ENCODE measurements at places on chromosomes 7 and 10.

DNA sequence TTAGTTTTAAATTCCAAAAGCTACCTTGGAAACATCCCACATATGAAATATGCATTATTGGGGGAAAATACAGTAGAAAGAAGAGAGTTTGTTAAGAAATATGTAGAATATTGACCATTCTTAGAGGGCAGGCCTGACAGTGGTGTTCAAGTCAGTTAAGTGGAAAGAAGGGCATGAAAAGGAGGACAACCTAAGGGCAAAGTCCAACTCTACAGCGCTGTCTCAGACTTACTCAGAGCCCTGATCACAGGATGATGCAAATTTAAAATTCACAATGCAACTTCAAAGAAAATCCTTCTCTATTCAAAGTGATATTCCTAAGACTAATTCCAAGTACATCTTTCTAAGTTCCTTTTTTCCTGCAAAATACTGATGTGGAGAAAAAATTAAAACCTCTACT lies 139.1 kb upstream of the LRRTM3 start:
- no peak for DNase-seq

- DNase-seq = no peak
Observed at GRCh38 chr10:7033031-7033430, 377.8 kb downstream of the SFMBT2 start.

- DNase-seq = no peak
Observed at GRCh38 chr7:12913002-12913401, 225.6 kb downstream of the ARL4A start.

- no peak for DNase-seq
Observed at GRCh38 chr7:93013446-93014061, 104.2 kb downstream of the SAMD9 start.

- no peak for DNase-seq
Observed at GRCh38 chr7:28792858-28793257, 165.3 kb downstream of the TRIL start.

DNA sequence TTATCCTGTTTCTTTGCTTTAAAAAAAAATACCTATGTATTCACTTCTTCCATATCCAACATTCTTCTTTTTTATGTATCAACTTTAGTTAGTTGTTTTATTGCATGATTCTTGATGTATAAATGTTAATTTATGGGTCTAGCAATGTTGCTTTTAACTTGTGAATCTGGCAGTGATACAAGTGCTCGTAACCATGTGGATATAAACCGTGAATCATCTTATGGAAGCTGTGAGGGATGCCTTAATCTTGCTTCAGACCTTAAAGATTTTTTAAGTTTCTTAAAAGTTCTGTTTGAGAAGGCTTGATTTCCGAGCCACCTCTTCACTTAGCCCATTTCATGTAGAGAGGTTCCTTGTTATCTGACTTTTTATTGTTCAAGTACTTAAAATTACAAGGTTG lies 25.9 kb downstream of the HELLS start:
- DNase-seq = no peak

DNA sequence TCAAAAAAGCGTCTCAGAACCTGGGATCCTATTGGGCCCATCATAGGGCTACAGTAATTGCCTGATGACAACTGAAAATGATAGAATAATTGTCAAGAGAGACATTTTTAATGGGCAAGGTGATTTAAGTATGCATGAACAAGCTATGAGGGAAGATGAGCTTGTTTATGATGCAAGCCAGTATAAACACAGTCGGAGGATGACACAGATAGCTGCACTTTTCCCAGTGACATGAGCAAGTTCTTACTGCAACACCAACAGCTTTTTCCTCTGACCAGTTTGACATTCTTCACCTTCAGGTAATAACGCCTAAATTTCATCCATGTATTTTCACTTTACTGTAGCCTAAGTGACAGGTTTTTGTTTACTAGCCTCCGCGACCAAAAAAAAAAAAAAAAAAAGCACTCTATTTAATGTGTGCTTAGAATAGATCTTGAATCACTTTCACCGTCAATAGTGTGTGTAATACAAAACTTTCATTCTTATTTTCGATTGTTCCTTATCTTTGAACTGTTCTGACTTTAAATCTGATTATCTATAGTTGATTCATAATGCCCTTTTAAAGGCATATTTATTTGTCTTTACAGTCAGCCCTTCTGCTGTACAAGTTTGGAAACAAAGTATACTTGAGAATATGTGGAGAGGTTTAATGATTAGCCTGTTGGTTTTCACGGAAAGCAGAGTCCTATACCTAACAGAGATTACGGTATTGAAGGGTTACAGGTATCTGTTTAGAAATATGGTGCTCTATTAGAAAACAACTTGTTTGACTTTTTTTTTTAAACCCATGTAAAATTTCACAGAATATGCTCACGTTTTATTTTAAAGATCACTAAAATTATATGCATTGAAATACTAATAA lies 1.7 kb downstream of the FOXP2 start:
- DNase-seq = no peak

DNA sequence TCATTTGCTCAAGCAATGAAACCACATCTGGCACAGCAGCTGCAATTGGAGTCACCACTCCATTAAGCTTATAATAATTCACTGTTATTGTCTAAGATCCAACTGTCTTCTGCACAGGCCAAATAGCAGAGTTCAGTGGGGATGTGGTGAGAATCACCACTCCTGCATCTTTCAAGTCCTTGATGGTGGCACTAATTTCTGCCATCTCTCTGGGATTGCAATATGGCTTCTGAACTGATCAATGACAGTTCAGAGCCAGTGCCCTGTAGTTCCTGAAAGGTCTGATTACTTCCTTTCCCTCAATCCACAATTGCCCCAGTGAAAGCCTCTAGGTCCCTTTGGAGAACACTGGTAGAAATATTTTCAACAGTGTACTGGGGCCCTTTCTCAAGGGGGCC lies 6.4 kb downstream of the IGFBP1 start:
- DNase-seq = no peak

GRCh38 chr10:120744040-120744439 lies 107.1 kb upstream of the WDR11 start:
- no peak for DNase-seq

GRCh38 chr10:80988755-80989154 lies 451.1 kb downstream of the SH2D4B start:
- no peak for DNase-seq

DNA sequence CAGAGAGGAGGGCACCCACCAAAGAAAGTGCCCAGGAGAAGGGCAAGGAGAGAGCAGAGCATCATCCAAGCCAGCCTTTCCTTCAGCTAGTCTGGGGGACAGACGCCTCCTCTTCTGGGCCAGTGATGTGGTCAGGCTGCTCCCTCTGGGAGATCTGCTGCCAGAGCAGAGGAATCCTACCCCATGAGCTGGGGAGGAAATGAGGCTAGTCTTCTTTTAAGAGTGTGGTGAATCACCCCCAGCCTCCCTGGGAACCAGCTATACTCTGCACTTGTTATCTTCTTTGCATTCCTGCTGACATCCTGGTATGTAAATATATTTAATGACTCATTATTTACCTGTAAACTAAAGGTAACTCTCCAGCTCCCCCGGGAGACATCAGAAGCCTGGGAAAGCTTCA lies 41.6 kb upstream of the EPHB6 start:
- DNase-seq = no peak

GRCh38 chr7:45080958-45081669 lies 7.7 kb downstream of the NACAD start:
- no peak for DNase-seq

GRCh38 chr7:104296900-104297299 lies 31.5 kb upstream of the LHFPL3 start:
- no peak for DNase-seq

DNA sequence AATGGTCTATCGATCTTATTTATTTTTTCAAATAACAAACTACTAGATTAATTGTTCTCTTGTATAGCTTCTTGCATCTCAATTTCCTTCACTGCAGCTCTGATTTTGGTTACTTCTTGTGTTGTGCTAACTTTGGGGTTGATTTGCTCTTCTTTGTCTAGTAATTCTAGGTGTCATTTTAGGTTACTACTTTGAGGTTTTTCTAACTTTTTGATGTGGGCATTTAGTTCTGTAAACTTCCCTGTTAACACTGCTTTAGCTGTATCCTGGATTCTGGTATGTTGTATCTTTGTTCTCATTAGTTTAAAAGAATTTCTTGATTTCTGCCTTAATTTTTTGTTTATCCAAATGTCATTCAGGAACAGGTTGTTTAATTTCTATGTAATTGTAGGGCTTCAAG lies 1188.0 kb downstream of the DNAJB9 start:
- DNase-seq = no peak

DNA sequence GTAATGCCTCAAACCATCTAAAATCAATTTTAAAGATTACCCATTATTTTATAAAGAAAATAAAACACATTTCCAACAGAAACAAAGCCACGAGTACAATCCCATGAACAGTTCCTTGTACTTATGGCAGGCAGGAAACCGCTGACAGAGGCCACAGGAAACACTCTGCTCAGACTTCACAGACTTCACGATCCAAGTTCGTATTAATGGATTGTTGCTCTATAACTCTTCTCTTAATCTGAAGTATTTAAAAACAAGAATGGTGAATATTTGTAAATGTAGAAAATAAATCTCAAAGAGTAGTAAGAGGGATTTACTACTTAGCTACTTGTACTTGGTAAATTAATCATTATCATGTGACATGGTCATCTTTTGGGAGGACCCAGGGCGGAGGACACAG lies 78.3 kb downstream of the SNX10 start:
- DNase-seq = no peak

DNA sequence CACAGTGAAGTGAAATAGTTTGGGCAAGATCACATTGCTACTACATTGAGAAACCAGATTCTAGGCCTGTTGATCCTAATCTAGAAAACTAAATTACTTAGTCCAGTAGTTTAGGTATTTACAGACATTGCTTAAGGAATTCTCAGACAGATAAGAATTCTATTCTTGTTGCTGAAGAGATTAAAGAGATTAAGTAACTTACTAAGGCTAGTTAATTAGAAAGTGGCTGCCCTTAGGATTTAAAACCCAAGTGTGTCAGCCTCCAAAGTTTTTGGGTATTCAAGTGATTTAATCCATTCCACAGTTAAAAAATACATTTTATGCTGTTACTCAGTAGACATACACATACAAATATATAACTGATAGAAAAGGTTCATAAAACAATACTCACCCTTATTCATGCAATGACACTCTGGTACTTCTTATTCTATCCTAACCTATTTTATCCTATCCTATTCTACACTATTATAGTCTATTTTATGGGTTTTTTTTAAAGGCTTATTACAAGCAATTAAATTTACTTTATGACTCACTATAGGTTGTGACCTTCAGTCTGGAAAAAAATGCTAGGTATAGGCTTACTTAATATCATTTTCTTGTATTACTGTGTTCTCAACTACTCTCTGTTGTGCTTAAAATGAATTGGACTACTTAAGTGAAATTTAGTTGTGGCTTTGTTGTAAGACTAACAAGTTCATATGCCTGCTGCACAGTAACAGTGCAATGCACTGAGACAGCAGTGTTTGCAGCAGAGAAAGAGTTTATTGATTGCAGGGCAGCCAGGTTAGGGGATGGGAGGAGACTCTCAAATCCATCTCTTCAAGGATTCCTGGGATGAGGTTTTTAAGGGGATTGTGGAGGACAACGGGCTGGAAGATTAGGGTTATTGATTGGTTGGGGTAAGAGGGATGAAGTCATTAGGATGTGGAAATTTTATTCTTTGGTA lies 10.7 kb downstream of the SPAM1 start:
- DNase-seq = no peak

- no peak for DNase-seq
Observed at GRCh38 chr7:27961255-27961654, 219.3 kb downstream of the JAZF1 start.

DNA sequence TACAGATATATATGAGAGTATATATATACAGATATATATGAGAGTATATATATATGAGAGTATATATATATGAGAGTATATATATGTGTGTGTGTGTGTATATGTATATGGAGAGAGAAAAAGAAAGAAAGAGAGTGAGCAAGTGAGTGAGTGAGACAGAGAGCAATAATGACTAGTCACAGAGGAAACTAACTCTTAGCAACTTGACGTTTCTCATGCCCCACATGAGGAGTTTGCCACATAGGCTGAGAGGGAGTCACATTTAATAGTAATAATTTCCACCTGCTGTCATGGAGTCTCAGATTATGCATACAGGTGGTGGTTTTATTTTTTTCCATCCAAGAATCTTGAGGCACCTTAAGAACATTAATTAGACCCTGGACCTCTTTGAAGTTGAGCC lies 199.9 kb downstream of the GATA3 start:
- DNase-seq = no peak

GRCh38 chr10:124301736-124302135 lies 117.0 kb downstream of the OAT start:
- DNase-seq = no peak

DNA sequence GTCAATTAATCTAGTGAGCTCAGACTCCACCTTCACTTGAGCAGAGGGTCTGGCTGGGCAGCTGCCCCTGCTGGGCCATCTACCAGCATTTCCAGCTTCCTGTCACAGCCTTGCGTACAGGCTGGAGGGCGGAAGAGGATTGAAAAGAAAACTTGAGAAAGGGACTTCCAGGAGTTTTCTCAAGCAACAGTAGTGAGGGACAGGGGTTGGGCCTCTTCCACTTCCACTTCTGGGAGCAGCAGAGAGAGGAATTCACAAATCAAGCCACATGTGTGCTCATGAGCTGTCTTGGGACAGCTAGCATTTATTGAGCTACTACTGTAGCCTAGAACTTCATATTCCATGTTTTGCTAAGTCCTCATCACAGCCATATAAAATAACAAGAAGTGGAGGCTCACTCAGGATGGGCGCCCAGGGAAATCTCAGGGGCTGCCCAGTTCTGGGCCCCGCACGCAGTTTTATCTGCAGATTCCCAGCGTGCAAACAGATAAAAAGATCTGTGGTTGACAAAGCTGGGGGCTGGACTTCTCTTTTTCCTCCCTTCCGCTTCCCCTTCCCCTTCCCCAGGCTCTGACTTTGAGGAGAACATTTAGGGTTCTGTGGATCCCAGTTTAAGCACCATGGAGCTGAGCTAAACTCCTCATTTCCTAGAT lies 135.8 kb downstream of the RGS10 start:
- no peak for DNase-seq

DNA sequence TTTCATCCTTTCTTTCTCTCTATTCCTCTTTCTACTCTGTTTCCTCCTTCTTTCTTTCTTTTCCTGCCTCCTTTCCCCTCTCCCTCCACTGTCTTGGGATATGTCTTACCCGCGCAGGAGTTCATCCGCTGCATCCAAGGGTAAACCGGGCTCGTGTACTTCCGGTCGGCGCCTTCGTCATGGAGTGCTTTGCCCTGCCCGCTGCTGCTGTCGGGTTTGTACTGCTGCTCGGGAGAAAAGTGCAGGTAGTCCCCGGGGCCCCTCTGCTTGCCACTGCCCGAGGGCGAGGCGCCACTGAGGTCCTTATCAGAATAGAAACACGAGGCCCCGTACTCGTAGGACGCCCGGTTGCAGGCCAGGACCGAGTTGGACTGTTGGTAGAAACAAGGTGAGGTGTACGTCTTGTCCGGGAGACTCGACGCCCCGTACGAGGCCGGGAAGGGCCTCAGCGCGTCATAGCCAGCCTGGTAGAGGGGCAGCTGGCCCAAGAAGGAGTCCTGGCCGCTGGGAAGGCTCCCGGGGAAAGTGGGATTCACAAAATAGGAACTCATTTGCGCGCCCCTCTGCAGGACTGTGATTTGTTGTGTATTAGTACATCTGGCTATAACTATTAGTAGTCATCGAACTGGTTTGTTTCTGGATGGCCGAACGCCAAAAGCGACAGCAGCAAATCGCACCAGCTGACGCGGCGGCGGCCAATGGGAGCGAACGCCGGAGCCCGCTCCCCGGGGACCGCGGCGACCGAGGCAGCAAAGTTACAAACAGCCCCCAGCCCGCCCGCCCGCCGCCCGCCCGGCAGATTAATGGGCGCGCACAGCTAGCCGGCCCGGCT lies at the start of gene HOXA6:
HOXA6 (minus strand) TSS at position 576 of the 832 bp plus-strand sequence; CDS start at position 551, 25 bp downstream.
- no peak for DNase-seq

GRCh38 chr7:130904031-130904757 lies 170.2 kb upstream of the KLF14 start:
- no peak for DNase-seq

- DNase-seq = no peak
Observed at GRCh38 chr10:114911052-114911711, 26.8 kb upstream of the TRUB1 start.
